T-helper 1 cell (primary cell): ENCODE measurements at places on chromosomes 12 and 14.

DNA sequence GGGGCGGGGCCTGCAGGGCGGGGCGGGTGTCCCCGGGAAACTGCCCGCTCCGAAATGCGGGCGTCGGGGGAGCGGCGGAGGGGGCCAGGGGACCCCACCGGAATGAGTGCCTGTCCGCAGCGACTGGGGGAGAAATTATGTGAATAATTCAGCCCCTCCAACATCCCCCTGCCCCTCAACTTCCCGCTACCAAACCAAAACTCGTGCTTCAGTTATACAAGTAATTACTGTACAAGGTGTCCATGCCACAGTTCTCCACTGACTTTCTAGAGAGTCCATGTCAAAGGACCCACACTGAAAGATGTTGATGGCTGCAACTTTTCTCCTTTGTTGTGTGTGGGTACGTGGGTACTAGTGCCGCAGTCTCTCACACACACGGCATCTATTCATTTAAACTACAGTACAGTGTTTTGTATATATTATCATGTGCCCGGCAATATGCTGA is 414 bp upstream of the CDK17 start:
- DNase-seq: no peak

DNA sequence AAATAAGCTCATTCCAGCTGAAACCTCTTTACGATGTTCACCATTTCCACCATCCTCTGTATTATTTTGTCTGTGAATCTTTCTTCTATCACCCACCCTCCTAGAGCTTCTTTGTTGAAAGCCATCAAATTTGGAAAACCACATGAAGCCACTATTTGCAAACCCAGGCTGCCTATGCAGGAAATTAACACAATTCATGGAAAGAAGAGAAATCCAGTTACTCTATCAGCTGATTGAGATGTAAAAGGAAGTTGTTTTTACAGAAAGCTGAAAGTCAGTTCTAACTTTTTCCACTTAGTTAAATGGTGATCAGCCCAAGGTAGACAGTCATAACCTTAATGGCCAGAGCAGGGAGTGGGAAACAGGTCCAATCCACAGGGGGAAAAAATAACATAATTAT is 6.6 kb downstream of the RHOJ start:
- no peak for DNase-seq

GRCh38 chr12:124422570-124423523 is 128.0 kb downstream of the RFLNA start:
- DNase-seq: no peak

DNA sequence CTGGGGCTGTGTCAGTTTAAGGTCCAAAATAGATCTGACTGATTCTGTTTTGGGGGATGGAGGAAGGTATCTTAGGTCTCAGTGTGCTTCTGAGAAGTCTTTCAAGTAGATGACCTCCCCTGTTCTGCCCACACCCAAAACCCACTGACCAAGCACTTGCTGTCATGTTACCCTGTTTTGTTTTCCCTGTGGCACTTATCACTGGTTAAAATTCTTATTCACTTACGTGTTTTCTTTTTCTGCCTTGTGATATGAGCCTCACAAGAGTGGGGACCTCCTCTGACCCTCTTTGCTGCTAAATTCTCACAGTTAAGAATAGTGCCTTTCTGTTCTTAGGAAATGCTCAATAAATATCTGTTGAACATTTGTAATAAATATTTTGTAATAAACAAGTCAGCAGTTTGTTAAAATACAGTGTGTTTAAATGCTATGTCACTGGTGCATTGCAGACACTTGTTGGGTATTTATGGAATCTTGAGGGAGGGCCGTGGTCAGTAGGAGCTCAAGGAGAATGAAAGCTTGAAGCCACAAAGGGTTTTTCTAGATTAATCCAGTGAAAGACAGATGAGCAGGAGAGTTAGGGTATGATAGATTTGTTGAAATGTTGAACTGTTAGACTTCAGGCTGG is 20.9 kb downstream of the PLEKHA5 start:
- no peak for DNase-seq

DNA sequence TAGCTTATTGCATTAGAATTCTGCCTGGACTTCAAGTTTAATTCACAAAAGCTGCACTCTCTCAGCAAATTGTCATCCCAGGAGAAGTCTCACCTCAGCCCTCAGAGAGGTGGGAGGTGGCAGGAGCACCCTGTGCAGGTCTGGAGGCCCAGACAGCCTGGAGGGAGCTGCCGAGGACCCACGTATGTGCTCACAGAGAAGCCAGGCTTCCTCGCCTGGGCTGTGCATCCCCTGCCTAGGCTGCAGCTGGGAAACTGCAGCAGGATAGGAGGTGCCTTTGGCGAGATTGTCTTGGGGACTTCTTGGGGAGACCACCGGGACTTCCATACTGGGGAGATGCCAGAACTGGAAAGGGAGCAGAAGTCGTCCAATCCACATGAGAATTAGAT is 8.8 kb downstream of the CPNE6 start:
- no peak for DNase-seq

DNA sequence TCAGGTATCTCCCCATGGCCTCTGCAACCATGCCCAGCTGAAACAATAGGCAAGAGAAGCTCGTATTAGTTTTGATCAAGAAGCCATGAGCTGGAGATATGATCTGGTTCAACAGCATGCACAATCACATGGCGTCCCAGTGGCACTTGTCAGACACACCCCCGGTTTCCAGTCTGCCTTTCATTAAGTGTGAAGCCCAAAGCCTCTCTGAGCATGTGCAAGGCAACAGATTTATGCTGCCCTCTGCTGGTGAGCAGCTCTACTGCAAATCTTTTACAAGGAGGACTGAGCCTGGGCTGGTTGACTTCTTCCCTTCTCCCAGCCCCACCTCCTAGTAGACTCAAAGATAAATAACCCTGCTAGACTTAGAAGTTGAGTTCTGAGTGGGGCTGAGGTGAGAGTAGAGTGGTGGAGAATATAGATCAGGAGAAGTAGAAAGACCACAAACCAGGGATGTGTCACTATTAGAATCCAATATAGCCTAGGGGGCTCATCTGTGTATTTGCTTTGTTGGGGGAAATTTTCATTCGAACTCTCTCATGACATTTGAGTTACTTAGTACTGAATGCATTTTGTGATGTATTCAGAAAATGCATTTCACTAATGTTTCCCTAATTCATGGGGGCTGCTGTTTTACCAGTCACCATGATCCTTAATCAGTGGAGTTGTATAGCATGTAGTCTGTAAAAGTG is 53.7 kb upstream of the MBIP start:
- DNase-seq: peak; percentile 57

- DNase-seq: no peak
Measured at GRCh38 chr14:63209160-63209559, 4.9 kb downstream of the RHOJ start.
